ENCODE measurements at places on chromosomes 7 and 10.
A peak's percentile ranks its signal among the peaks of the same experiment; 100 is the strongest.

DNA sequence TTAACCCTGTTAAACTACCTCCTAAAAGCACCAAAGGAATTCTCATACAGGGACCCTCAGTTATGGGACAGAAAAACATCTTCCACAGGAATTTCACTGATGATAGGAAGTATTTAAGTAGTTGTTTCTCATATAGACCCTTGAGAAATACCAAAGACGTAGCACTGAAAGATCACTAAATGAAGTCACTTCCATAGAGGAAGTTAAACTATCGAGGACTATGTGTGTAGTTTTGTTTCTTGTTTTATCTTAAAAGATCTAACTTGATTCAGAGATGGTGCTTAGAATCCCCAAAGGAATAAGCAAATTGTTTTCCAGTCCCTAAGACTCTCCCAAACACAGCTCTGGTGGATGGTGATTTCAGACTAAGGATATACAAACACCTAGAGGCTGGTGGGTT lies 94.8 kb upstream of the AFAP1L2 start:
- no peak for DNase-seq

DNA sequence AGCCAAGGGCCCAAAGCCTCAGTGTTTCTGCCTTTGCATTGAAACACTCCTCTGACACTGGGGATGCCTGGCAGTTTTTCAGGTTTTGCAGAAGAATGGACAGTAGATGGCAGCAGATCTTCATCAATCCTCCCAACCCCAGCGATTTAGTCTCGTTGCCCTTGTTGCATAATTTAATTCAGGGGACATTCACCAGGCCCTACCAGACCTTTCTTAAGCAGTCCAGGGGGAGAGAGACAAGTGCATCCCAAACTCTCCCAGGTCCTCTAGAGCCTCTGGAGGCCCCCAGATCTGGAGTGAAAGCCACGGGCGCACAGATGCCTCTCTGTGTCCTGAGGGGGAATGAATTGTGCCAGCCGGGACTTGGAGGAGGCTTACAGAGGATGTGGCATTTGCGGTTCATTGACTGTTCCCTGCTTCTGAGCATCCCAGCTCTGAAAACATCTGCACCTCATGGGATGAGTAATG lies 29.6 kb downstream of the MINDY4 start:
- DNase-seq = no peak

DNA sequence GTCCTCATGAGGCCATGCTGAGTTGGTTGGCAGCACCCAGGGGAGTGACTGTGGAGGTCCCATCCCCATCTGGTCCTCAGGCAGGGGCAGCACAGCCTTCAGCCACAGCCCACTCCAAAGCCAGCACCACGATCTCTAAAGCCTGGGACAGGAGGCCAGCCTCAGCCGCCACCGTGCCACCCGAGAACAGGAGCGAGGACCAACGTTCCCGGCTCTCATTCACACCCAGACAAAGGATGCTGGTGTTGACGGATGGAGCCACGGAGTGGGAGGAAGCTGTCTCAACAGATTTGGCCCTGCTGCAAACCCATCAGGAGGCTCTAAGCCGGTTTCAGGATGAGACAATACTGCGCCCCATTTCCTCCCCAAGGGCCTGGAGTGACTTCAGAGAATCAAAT lies 42.7 kb upstream of the PPP2R2D start:
- DNase-seq = no peak

DNA sequence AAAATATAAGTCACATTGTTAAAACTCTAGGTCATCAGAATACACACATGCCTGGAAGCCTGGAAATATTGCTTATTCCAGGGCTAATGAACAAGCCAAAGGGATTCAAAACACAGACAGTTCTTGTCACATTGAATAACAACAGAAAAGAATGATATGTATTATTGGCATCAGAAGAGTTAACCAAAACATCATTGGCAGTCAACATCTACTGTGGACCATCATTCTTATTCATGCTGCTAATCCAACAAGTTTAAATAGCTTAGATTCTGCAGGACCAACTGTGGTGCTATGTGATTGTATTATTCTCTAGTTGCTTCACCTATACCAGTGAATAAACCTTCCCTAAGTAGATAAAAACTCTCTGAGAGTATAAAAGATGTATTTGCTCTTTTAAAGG lies 198.3 kb downstream of the NEBL start:
- DNase-seq = no peak

- no peak for DNase-seq
Measured at GRCh38 chr7:25091779-25092178, 33.3 kb downstream of the CYCS start.

DNA sequence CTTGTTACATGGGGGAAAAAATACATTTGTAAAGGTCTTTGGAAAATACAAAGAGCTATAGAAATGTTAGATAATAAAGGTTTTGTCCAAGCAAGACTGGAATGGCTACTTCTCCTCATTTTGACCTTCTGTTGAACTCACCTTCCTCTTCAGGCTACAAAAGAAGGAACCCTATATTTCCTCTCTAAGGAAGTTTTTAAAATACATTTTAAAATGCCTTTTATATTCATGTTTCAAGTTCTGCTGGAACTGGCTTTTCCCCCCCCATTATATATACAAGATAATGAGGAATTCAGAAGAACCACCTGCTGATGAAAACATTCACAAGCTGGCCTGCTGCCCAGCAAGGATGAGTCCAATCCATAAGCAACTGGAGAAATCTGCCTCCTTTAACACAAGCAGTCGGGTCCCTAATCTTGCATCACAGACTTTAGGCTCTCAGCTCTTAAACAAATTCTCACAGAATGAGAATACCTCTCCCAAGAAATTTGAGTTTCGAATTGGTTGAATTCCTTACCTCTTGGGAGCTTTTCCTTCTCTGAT lies 44.6 kb downstream of the MTERF1 start:
- DNase-seq = no peak

- no peak for DNase-seq
Measured at GRCh38 chr7:23476286-23477156, 6.2 kb upstream of the IGF2BP3 start.

DNA sequence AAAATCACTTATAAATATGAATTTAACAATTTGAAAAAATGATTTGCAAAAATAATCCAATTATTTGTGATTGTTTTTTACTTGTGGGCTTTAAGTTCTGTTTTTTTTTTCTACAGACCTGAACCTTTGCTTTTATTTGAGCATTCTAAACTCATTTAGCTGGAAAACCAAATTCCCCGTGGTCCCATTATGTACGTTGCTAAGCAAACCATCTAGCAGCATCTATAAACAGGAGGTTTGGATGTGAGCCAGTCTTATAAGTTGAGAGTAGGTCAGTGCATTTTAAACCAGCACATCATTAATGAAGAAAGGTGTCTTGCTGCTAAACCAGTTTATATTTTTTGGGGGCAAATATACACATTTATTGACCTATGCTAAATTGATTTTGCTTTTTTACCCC lies 77.3 kb downstream of the LRRN3 start:
- DNase-seq = no peak

DNA sequence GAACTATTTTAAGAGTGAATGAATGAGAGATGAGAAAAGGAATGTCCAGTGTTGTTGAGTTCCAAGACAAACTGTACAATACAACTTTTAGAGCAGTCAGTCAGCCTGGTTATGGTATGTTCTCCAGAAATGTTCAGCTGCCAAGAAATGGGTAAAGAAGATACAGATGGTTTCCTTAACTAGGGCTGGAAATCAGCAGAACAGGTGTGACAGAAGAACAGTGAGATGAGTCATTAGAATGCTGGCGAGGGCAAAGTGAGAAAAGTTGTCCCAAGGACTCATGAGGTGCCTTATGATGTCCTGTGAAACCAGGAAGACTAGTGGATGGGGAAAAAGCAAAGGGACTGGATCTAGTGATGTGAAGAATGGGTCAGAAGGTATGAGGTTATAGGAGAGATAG lies 20.8 kb upstream of the SEPTIN7 start:
- DNase-seq = no peak

DNA sequence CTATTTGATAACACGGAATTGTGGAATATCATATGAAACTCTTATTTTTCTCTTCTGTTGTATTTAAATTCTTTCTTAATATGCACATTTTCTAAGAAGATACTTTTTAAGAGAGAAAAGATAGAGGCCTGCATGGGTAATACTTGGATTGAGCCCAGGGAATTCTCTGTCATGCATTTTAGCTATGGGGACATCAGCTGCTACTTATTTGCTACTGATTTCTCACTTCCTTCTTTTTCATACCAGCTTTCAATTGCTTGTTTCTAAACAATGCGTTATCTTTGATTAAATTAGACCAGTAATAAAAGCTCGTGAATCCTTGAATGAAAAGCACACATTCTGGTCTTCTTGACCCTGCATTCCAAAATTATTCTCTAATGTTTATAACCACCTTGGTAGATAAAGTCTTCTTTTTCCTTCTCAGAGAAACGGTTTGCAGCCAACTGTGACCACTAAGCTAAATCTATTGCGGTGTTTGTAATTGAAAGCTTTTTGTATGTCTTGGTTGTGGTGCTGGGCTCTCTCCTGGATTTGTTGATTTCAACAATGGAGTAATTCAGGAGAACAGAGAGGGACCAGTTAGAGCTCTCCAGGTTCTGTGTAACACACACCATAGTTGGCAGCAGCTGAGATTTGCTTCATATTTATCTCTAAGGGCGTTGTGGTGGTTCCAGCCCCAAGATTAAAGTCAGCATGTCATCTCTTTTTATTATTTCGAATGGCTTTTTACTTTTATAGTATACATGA lies 139.3 kb downstream of the PPP1R9A start:
- DNase-seq = no peak

- DNase-seq = peak; percentile 45
Measured at GRCh38 chr7:22559829-22560489, 60.0 kb upstream of the STEAP1B start.

DNA sequence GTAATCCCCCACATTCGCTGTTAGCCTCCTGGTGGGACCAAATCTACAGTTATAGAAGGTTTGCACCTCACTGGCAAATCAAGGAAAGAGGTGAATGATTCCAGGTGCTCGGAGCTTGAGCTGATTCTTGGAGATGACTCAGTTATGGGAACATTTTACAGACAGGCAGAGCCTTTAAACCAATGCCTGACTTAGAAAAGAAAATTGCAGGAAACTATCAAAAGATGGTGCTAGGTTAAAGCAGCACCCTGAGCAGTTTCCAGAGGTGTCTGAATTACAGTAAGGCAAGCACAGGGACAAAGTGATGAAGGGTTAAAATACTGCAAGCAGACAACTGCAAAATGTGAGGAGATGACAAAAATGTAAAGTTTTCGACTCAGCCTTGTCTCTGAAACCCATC lies 2.9 kb downstream of the LRRTM3 start:
- no peak for DNase-seq

- no peak for DNase-seq
Measured at GRCh38 chr10:53013201-53013810, 240.7 kb upstream of the MBL2 start.

Data from activated naive CD4-positive, alpha-beta T cell (primary cell).